ENCODE measurements at places on chromosomes 3 and 15.
A peak's percentile ranks its signal among the peaks of the same experiment; 100 is the strongest.

- no peak for DNase-seq
Observed at GRCh38 chr3:157280354-157280753, 120.4 kb upstream of the CCNL1 start.

DNA sequence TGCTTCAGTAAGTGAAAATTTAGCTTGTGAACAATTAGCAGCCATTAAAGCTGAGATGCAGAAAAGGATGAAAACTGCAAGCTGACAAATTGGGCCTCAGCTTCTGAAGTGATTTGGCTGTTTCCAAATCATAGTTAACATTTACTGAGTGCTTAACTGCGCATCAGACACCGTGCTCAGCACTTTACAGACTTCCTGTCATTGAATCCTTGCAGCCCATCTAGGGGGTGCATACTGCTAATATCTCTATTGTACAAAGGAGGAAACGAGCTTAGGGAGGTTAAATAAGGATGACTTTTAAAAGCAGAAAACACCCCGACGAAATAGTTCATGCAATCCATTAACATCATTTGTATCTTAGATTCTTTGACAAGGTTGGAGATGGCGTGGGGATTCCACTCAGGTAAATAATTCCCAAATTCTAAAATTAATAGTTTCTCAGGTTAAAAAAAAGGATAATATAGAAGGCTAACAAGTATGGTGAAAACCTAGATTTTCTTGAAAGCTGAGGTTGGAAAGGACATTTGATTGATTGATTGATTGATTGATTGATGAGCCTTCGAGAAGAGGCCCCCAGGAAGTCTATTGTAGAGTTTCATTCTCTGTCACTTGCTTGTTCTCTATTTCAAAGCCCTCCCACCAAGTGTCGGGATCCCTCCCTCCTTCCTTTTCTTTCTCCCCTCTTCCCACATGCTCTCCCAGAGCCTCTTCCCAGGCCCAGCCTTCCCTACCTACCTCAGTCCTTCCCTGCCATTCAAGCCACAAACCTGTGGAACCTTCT lies 23.5 kb upstream of the EPHB3 start:
- no peak for DNase-seq

GRCh38 chr3:195571361-195571760 lies 12.4 kb downstream of the APOD start:
- no peak for DNase-seq

DNA sequence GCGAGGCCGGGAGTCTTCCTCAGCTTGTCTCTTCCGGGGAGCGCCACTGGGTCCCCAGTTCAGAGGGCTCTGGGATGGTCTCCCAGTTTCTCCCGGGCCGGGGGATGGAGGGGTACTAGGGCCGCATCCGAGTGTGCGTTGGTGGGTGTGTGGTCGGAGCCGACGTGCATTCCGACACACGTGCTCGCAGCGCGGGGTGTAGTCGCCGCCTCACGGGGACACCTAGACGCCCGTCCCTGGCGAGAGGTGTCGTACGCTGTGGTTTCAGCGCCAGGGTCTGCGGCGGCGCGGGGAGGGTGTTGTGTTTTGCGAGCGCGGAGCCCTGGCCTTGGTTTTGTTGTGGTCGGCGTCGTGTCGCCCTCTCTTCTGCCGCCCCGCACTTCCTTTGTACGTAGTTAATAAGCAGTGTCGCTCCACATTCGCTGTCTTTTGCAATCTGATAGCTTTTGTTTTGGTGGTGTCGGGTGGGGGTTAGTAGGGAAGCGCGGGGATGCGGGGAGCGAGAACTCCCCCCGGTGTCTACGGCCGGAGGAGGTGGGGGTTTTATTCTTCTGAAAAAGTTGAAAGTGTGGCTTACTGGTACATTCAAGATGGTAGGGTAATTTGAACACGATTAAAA lies 2.2 kb downstream of the IGF1R start:
- peak; percentile 48 for DNase-seq

DNA sequence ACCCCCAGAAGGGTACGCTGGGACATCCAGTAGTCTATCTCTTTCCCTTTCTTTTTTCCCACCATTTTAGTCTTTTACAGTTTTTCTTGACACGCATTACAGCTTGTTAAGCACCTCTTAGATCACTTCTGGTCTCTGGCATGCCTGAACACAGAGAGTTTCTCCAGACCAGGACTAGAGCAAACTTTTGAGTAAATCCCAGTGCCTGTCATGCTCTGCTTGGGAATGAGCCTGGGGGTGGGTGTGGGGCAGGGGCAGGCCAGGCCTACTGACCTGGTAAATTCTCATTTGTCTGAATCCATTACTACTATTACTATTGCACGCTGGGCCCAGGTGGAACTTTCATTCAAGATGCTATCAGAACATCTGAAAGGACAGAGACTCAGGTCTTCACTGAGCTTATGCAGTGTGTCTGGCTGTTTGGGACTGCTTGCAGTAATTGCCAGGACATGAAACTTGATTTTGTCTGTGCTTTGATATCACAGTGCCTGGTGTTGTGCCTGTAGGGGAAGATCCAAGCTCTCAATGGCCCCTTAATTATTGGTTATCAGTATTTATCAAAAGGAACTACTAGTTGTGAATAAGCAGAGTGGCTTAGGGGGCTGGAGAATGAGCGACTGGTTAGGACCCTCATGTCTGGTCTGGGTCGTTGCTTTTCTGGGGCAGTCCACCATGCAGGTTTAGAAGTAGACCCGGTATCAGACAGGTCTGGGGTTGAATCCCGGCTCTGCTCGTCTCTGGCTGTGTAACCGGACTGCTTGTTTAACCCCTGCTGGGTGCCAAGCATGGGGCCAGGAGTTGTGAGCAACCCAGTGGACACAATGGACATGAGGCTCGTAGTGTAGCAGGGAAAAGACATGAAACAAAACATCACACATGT lies 196.1 kb upstream of the TLE3 start:
- DNase-seq: no peak

DNA sequence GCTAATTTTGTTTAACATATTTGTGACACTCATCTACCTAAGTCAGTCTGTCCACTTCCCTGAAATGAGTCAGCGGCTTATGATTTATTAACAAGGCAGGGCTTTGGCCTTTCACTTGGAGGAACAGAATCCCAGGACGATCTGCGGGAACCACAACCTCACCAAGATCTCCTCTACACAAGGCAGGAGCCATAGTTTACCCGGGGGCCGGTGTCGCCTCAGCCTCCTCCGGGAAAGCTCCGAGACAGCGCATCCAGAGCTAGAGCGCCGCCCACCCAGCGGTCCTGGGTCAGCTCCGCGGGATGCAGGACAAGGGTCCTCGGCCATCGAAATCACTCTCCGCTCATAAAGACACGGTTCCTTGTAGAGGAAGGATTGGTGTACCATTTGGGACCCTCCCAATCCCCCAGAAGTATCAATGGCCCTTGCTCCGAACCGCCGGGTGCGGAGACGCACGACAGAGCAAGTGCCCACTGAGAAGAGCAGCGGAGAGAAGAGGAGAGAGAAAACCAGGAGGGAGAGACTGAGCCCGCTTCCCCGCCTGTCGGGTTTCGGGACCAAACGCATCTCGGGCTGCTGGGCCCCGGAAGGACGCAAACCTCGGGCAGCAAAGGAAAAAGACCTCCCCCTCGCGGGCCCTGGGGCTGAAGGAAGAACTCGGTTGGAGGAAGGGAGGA lies 13.1 kb upstream of the ALCAM start:
- no peak for DNase-seq

- DNase-seq: no peak
Observed at GRCh38 chr15:98160236-98160635, 199.7 kb downstream of the ARRDC4 start.

DNA sequence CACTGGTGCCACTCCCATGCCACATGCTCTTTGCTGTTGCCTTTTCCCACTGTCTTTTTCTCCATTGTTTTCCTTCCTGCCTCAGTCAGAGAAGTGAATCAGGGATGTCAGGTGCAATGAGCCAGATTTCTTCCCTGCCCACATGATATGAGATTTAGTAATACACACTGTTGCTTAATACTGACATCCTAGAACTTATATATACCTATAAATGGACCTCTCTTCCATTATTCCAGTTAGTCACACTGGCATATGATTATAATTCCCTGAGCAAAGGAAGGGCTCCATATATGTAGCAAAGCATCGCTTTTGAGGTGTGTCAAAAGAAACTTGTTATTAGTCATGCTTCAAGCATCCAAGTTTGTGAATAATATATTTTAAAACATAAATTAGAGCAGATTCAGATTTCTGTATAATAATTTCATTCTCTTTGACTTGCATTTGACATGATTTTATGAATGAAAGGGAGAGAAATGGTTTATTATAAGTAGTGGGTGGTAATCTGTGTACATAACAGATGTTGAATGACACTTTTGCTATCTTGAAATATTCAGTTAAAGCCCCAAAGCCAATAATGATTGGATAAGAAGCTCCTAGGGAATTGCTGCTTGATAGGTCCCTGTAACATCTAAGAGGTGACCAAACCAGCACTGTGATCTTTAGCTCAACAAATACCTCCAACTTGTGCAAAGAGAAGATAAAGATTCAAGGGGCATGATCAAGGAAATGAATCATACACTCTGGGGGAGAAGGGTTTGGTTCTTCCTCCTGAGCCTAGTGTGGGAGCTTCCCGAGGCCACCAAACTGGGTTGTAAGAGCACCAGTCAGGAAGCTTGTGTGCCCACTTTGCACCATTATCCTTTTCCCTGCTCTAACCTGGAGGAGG lies 48.6 kb downstream of the CHST2 start:
- peak; percentile 42 for DNase-seq

- DNase-seq: no peak
Observed at GRCh38 chr15:82662641-82663040, 15.5 kb upstream of the CPEB1 start.
